ENCODE measurements at places on chromosomes 2 and 18.

- H3K4me1 ChIP-seq = no peaks in the 10 kb centered on the region
- no peak overlapping the region for H3K4me3 ChIP-seq
- H3K27ac ChIP-seq = no peak overlapping the region
These were observed 376.9 kb upstream of the TMEFF2 start for GRCh38 chr2:192571636-192572035.

- peaks cover 16% of the 10 kb centered on the region for H3K27me3 ChIP-seq
- H3K4me1 ChIP-seq = peaks cover 5% of the 10 kb centered on the region
- no peak overlapping the region for H3K4me3 ChIP-seq
- H3K27ac ChIP-seq = no peak overlapping the region
- no peaks in the 10 kb centered on the region for H3K36me3 ChIP-seq
- no peak for DNase-seq
These were observed 87.9 kb downstream of the SEPTIN10 start for GRCh38 chr2:109525836-109526235.

- no peaks in the 10 kb centered on the region for H3K27me3 ChIP-seq
- H3K36me3 ChIP-seq = peaks cover 9% of the 10 kb centered on the region
- DNase-seq = peak; percentile 68
- H3K4me3 ChIP-seq = no peak overlapping the region
- peaks cover 12% of the 10 kb centered on the region for H3K4me1 ChIP-seq
These were observed 9.8 kb downstream of the WDR43 start for GRCh38 chr2:28904295-28904694.

DNA sequence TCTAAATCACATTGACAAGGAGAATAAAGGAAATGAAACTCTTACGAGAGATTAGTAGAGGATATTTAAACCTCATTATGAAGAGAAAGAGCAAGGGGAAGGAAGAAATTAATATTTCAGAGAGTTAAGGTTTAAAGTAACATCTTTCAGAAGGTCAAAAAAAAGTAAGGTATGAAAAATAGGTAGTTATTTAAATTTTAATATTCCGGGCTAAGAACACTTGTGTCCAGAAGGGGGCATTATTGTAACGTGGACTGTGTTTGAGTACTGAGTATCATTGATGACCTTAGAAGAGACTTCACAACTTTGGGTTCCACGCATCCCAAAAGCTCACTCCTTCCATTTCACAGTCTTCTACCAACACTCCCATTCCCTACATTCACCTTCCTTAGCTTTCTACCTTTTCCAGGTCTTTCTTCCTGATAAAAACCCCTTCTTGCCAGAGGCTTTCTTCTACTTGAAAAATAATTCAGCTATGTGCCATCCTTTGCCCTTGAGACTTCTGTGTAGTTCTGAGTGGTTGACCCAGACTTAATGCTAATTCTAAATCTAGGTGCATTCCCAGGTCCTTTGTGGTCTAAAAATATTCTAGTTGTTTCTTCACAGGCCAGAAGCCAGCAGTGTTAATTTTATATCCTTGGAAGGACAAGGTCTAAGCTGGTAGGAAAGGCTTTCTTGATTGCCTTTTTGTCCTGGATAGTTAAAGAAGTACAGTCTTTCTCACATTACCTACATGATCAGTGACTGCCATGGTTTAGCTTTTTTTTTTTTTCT is 16.5 kb downstream of the DYNC1I2 start:
- H3K4me3 ChIP-seq = no peak overlapping the region
- H3K27me3 ChIP-seq = no peaks in the 10 kb centered on the region
- peaks cover 7% of the 10 kb centered on the region for H3K4me1 ChIP-seq
- DNase-seq = peak; percentile 46
- peak overlapping the region; percentile 4 for H3K27ac ChIP-seq

DNA sequence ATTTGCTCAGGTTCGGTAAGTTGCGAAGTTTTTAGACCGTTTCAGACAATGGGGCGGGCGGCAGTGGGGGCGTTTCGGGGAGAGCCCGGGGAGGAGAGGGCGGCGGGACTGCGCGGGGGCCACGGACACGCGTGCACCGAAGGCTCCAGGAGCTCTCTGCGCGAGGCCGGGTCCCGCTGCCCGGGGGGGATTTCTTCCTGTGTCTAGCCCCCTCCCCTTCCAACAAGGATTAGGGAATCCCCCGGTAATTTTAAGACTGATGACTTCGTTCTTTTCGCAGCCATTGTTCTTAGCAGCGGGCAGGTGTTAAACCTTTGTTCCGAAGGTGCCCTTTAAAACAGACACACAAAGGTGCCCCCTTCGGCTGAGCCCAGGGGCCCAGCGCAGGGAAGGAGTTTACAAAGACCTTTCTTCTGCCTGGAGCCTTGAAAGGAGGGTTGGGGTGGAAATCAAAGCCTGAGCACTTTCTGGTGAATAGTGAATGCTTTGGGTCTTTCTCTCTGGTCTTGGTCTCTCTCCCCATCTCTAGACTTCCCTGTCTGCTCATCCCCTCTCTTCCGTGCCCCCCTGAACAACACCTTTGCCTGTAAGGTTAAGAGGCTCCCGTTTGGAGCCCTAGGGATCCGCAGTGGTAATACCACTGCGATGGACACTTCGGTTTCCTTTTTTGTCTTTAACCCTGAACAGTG is 2.1 kb downstream of the TRIB2 start:
- DNase-seq = peak; percentile 46
- H3K36me3 ChIP-seq = peaks cover 11% of the 10 kb centered on the region
- H3K27ac ChIP-seq = no peak overlapping the region
- no peaks in the 10 kb centered on the region for H3K27me3 ChIP-seq
- H3K4me3 ChIP-seq = peak overlapping the region; percentile 94
- H3K4me1 ChIP-seq = peaks cover 11% of the 10 kb centered on the region

GRCh38 chr2:20758997-20759396 is 63.9 kb downstream of the LDAH start:
- no peak for DNase-seq
- H3K27me3 ChIP-seq = no peaks in the 10 kb centered on the region
- H3K4me1 ChIP-seq = no peaks in the 10 kb centered on the region
- no peak overlapping the region for H3K4me3 ChIP-seq

GRCh38 chr2:20584399-20585358 is 66.2 kb downstream of the HS1BP3 start:
- peak overlapping the region; percentile 95 for H3K27ac ChIP-seq
- no peaks in the 10 kb centered on the region for H3K36me3 ChIP-seq
- H3K4me1 ChIP-seq = peaks cover 43% of the 10 kb centered on the region
- no peaks in the 10 kb centered on the region for H3K27me3 ChIP-seq

DNA sequence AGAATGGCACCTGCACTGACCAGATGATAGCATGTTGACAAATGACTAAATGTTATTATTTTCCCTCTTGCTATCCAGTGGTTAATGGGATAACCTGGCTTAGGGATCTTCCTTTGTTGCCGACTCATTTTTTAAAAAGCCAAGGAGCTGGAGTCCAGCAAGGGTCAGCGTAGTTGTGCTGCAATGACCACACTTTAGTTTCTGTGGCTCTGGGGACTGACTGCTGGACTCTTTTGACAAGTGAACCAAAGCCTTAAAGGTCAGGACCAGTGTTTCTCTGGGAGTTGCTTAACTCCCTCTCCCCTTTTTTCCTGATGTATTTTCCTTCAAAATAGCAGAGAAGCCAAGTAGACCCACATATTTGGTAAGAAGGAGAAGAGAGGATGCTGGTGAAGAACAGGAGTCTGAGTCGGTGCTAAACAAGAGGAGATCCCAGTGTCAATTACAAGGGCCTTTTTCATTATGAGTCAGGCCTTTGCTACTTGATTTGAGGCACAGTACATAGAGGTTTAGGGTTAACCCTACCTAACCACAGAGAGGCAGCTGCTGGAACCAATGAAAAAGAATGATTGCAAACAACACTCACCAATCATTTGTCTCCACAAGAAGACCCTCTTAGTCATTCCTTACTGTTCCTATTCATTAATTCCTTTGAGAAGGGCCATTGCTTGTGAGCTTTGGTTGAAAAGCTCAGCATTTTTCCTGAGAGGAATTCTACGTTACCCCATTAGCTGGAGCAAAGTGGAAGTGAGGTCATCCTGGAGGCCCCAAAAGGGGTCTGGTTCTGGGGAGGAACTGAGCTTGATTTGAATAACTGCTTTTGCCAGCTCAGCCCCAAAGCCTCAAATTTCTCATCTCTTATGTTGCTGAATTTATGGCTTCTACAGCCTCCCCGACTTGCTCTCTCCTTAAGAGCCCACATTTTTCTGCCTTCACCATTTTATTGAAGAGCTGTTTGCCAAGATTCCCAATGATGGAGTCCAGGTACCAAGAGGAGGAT is 137.6 kb upstream of the HNMT start:
- H3K4me3 ChIP-seq = no peak overlapping the region
- no peaks in the 10 kb centered on the region for H3K4me1 ChIP-seq
- DNase-seq = no peak
- no peaks in the 10 kb centered on the region for H3K27me3 ChIP-seq

DNA sequence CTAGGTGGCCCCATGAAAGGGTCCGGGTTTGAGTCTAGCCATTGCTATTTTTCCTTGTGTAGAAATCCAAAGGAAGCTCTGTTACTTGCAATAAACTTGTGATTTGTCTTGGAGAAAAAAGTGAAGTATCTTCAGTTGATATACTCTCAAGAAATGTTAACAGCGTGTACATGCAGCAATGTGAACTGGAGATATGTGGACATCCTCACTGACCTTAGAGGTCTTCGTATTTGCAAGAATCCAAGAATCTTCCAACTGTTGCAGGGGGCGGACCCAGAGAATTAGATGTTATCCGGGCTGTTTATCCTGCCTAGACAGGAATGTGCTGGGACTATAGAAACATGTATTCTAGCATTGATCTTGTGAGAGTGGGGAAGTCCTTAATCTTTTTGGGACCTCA is 187.6 kb downstream of the KCNS3 start:
- no peak overlapping the region for H3K27ac ChIP-seq
- H3K36me3 ChIP-seq = no peaks in the 10 kb centered on the region
- DNase-seq = peak; percentile 38
- H3K27me3 ChIP-seq = peaks cover 3% of the 10 kb centered on the region

DNA sequence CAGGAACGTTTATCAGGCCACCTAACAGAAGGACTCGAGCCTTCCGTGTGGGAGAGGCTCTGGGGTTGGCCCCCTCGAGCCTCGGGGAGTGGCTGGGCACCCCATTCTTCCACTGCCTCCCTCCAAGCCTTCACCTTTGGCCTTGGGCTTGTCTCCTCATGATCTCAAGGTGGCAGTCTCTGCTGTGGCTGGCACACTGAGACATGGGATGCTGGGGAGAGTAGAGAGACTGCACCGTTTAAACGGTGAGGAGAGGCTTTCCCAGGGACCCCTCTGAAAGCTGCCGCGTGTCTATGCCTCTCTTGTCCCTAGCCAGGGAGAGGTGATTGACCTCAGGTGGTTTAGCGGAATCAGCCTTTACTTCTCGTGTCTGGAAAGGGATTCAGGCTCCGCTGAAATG is 71.0 kb downstream of the DCDC2C start:
- H3K36me3 ChIP-seq = no peaks in the 10 kb centered on the region
- no peaks in the 10 kb centered on the region for H3K4me1 ChIP-seq
- no peak overlapping the region for H3K27ac ChIP-seq
- no peak for DNase-seq
- no peak overlapping the region for H3K4me3 ChIP-seq

Measured in mesenchymal stem cell (in vitro differentiated cells and primary cell).